ENCODE measurements at places on chromosomes 7 and 10. TPM values are rescaled to one million over a fixed set of nuclear protein-coding genes. Genes with fewer than 3 reads are reported as not detected.

- no peak for DNase-seq
These were observed 37.1 kb downstream of the FAM53B start for GRCh38 chr10:124707144-124707467.

GRCh38 chr7:155647734-155648133 is 3.3 kb downstream of the RBM33 start:
- no peak for DNase-seq

GRCh38 chr10:50576245-50576815 is 47.4 kb downstream of the SGMS1 start:
- no peak for DNase-seq

The ANKRD1 gene
- polyA plus RNA-seq: 1.0 TPM

GRCh38 chr10:48500771-48501170 is 104.1 kb downstream of the ARHGAP22 start:
- DNase-seq: no peak

- no peak for DNase-seq
These were observed 851.0 kb upstream of the PHF14 start for GRCh38 chr7:10122551-10123100.

The CRPPA gene
- polyA plus RNA-seq: 5.9 TPM

The MICU1 gene
- polyA plus RNA-seq: 90.0 TPM

DNA sequence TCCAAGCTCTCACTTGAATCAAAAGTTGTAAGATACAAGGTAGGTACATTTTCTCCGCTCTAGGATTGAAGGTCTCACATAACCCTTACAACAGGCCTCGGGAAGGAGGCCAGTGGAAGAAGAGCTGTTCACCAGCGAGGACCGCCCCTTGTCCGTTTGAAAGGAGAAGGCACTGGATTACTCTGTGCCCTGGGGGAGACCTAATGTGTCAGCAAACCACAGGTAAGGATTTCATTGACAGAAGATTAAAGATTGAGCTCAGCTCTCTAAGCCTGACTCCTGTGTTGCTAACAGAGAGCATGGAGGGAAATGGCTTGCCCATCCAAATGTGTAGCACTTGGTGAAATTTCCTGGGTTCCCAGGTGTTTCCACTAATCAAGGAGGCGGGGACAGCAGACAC is 81.2 kb downstream of the SLC16A9 start:
- no peak for DNase-seq

GRCh38 chr10:85527616-85528317 is 838.8 kb downstream of the GRID1 start:
- DNase-seq: no peak

DNA sequence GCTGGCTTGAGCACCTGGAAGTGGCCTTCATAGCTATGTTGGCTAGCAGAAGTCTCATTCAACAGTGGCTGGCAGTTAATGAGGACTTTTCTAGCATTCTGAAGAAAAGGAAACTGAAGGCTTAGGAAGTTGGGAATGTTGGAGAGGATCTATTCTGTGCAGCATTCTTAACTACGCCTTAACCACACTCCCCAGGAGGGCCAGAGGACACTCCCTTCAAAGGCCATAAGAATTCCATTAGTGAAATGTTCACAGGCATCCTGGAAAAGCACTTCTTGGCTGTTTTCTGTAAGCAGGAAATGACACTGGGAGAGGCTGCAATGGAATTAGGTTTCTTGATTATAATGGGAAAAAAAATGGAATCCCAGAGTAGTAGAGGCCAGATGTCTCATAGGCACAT is 188.9 kb downstream of the ARHGAP12 start:
- no peak for DNase-seq

GRCh38 chr10:104676874-104677273 is 35.8 kb downstream of the SORCS3 start:
- no peak for DNase-seq

DNA sequence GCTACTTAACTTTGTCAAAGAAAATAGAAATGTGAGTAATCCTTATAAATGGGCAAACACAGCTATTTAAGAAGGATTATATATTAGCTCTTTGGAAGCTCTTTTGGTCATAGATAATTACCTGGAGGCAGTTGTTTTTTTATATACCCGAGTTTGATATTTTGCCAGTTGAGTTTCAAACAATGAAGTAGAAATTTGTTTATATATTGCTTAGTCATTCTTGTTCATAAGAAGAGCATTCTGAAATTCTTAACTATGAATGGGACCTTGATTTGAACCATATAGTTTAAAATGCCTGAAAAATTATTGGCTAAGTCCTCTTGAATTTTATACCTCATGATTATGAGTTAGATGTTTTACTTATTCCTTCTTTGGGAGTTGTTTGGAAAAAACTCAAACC is 36.4 kb downstream of the MINPP1 start:
- DNase-seq: no peak

The GNAT3 gene
- not detected for polyA plus RNA-seq

DNA sequence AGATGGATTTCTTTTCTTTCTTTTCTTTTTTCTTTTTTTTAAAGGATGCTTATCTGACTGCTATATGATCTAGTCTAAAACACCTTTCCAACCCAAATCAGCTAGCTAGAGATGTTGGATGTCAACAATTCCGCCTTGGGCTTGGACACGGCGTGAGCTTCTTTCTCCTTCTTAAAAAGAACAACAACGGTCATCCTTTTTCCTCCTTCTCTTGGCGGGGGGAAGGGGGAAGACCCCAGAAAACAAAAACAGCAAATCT is 1.0 kb downstream of the BEND7 start:
- DNase-seq: no peak

The PRLHR gene
- polyA plus RNA-seq: 0.01 TPM

The OR13A1 gene
- 0.06 TPM for polyA plus RNA-seq

The PNLIPRP2 gene
- polyA plus RNA-seq: not detected

DNA sequence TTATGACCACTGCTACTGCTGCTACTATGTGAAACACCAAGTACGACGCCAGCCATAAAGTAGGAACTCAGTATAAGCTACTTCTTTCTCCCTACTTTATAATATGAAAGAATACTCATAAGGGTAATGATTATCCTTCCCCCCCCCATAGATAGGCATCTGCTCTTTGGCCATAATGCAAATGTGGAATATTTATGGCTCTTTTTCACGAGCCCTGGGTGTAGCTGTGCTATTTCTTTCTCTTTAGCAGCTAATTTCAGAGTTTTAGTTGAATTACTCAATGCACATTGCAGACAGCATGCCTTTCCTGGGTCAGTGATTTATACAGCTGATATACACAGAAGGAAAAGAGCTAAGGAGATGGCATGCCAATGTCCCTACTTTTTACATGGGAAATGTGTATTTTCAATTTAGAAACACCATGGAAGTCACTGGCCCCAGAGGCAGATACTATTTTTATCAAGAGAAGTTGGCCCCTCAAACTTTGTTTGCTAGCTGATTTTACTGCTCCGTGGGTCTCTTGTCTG is 234.1 kb upstream of the KIAA1217 start:
- no peak for DNase-seq

The PCDH15 gene
- 5.2 TPM for polyA plus RNA-seq

The ADRA2A gene
- polyA plus RNA-seq: 4.5 TPM

GRCh38 chr7:55189878-55190436 is 171.1 kb downstream of the EGFR start:
- no peak for DNase-seq

The PROSER2 gene
- polyA plus RNA-seq: 6.2 TPM

- DNase-seq: no peak
These were observed 7.4 kb upstream of the ARID5B start for GRCh38 chr10:61894133-61894532.

The HMX2 gene
- 2.0 TPM for polyA plus RNA-seq

The SCART1 gene
- 1.9 TPM for polyA plus RNA-seq

GRCh38 chr7:33698041-33698440 is 207.3 kb upstream of the BMPER start:
- no peak for DNase-seq

The ADAM8 gene
- polyA plus RNA-seq: 2.4 TPM

The TAC1 gene
- 0.86 TPM for polyA plus RNA-seq

The MORN4 gene
- 18.7 TPM for polyA plus RNA-seq

DNA sequence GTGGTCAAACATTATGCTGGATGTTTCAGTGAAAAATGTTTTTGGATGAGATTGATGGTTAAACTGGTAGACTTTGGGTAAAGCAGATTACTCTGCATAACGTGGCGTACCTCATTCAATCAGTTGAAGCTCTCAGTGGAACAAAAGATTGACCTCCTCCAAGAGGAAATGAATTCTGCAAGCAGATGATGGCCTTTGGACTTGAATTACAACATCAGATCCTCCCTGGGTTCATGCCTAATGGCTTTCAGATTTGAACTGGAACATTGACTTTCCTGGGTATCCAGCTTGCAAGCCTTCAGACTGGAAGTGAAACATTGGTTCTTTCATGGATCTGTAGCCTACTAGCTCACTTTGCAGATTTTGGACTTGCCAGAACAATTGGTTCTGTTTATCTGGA is 169.3 kb upstream of the MALRD1 start:
- DNase-seq: no peak

The RSPH10B2 gene
- polyA plus RNA-seq: not detected

- no peak for DNase-seq
These were observed 4.0 kb upstream of the MRPS24 start for GRCh38 chr7:43873300-43873699.

DNA sequence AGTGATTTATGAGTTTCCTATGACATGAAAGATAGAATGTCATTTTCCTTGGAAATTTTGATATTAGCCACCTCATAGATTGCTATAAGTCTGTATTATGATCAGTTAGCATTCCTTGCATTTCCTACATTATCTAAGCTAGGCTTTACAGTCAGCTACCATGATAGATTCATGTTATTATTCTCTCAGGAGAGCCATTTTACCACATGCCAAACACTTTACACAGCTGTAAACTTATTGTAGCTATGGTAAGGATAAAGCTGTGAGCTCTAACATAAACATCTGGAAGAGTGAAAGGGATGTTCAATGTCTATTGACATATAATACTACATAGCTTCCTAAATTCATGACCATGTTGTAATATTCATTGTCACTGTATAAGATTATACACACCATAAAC is 608.0 kb downstream of the PHTF2 start:
- DNase-seq: no peak

- no peak for DNase-seq
These were observed 1049.8 kb downstream of the SORCS1 start for GRCh38 chr10:106114656-106115186.

The PAX4 gene
- not detected for polyA plus RNA-seq

DNA sequence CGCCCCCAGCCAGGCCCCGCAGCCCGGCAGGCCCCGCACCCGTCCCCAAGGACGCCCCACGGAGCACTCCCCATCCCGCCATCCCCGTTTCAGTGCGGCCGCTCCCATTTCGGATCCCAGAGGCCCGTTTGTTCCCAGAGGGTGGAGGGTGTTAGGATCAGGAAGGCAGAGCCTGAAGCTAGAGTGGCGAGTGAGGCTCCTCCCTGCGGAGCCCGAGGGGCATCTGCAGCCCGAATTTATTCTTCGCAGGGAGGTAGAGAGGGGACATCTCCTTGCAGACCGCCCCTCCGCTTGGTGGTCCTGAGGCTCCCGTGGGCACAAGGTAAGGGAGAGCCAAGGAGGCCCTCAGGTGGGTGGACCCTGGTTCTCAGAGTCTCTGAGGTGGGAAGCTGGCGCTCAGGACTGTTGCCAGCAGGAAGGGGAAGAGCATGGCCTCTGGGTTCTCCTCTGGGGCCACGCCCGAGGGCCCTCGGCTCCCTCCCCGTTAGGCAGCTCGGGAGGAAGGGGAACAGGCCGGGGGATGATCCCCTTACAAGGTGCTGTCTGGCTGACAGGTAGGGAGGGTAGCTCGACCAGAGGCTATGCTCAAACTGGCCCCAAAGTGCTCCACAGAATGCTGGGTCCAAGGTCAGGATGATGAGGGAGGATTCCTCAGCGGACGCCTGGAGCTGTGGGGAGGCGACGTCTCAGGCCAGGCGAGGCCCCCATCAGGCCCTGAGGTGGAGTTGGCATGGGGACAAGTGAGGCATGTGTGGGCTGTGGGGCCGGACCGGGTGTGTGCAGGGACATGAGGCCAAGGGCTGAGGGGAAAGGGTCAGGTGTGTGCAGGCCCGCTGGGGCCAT is 17.4 kb downstream of the POLL start:
- no peak for DNase-seq

GRCh38 chr10:111916011-111916410 is 267.6 kb downstream of the GPAM start:
- DNase-seq: no peak

- peak; percentile 80 for DNase-seq
These were observed 1.1 kb downstream of the HOXA2 start for GRCh38 chr7:27101171-27101956.

The NRF1 gene
- 19.2 TPM for polyA plus RNA-seq

DNA sequence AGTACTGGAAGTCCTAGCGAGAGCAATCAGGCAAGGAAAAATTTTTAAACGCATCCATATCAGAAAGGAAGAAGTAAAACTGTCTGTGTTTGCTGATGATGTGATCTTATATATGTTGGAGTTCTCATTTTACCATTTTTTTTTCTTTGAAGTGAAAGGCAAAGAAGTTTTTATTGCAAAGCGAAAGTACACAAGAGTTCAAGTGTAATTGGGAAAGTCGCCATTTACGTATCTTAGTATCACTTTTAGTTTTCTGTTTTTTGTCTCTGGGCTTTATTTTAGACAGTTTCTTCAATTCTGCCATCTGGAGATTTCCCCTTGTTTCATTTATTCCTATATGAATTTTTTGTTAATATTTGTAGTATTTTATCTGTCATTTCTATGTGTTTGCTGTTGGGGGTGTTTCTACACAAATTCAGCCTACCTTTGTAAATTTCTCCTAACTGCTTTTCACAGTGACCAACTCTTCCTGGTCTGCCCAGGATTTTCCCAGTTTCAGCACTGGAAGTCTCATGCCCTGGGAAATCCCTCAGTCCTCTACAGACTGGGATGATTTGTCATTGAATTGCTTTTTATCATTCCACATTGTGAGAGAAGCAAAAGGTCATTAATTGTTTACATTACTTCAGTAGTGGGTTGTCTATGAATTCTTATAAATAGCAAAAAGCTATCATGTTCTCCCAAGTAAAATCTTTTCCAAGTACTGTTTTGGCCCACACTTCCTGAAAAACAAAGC is 23.2 kb downstream of the BET1 start:
- no peak for DNase-seq

DNA sequence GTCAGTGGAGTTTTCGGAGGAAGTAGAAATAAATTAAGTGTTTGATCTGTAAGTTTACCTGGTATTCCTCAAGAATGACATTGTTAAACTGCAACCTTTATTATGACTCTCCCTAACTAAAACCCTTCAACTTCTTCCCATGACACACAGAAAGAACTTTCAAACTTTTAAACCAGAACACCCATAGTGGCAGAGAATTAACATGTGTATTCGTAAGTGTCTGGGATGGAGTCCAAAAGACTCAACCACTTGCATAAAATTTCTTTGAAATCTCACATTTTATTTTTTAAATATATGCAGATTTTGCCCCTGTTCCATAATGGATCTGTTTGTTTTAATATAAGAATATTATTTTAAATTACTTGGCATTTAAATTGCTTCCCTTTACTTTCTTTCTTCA is 54.6 kb upstream of the PLXNA4 start:
- DNase-seq: no peak

- DNase-seq: no peak
These were observed 231.3 kb upstream of the FERD3L start for GRCh38 chr7:19376538-19376937.

- DNase-seq: no peak
These were observed 59.0 kb upstream of the ITGB1 start for GRCh38 chr10:33016988-33017387.

- DNase-seq: no peak
These were observed 294.2 kb downstream of the PLXDC2 start for GRCh38 chr10:20110125-20111100.
